ENCODE measurements at places on chromosomes 6 and 20. TPM values are rescaled to one million over a fixed set of nuclear protein-coding genes. Genes with fewer than 3 reads are reported as not detected.

EYA2 gene
- total RNA-seq: 8.9 TPM

APMAP gene
- total RNA-seq: 43.9 TPM

MEP1A gene
- 38.0 TPM for total RNA-seq

PGBD1 gene
- total RNA-seq: 2.0 TPM

ZNF341 gene
- 2.7 TPM for total RNA-seq

CTAGE9 gene
- not detected for total RNA-seq

IL17A gene
- total RNA-seq: not detected

TRIM40 gene
- 17.0 TPM for total RNA-seq

GTSF1L gene
- total RNA-seq: not detected

BMP7 gene
- 1.3 TPM for total RNA-seq

SRSF12 gene
- total RNA-seq: not detected

GPR6 gene
- total RNA-seq: not detected

PNPLA1 gene
- 0.35 TPM for total RNA-seq

C6orf141 gene
- 10.4 TPM for total RNA-seq

ZBTB2 gene
- 13.7 TPM for total RNA-seq

KHDC1L gene
- total RNA-seq: not detected

TAGAP gene
- total RNA-seq: 1.1 TPM

FOXO3 gene
- total RNA-seq: 33.4 TPM

TRAPPC3L gene
- total RNA-seq: not detected

PTCRA gene
- total RNA-seq: not detected
